Uterine smooth muscle cell (primary cell): ENCODE measurements at places on chromosomes 11 and 22. TPM values are rescaled to one million over a fixed set of nuclear protein-coding genes. Genes with fewer than 3 reads are reported as not detected.

SLC22A12 gene
- total RNA-seq: not detected in 2 replicates

RPL3 gene
- 2,760 and 3,323 TPM in 2 replicates for total RNA-seq

CFAP300 gene
- 5.9 and 7.9 TPM in 2 replicates for total RNA-seq

C11orf21 gene
- total RNA-seq: not detected in 2 replicates

KREMEN1 gene
- 3.1 and 6.6 TPM in 2 replicates for total RNA-seq

OR51E1 gene
- not detected in 2 replicates for total RNA-seq

TMEM86A gene
- 0.11 and 0.25 TPM in 2 replicates for total RNA-seq

TENM4 gene
- 39.2 and 51.9 TPM in 2 replicates for total RNA-seq

KRTAP5-11 gene
- total RNA-seq: not detected in 2 replicates

CALCA gene
- not detected in 2 replicates for total RNA-seq

GGTLC3 gene
- not detected in 2 replicates for total RNA-seq

PTS gene
- total RNA-seq: 58.4 and 86.8 TPM in 2 replicates

SCGB1A1 gene
- total RNA-seq: not detected in 2 replicates

TMPRSS13 gene
- total RNA-seq: under 0.01 TPM in 1 of 2 replicates, not detected in the other

SBF1 gene
- 83.4 and 118 TPM in 2 replicates for total RNA-seq

CASP5 gene
- total RNA-seq: not detected in 2 replicates

PRRG4 gene
- total RNA-seq: 0.12 and 0.22 TPM in 2 replicates

PHF21B gene
- under 0.01 TPM in 1 of 2 replicates, not detected in the other for total RNA-seq

EFCAB6 gene
- 0.55 and 3.6 TPM in 2 replicates for total RNA-seq

NXPE4 gene
- total RNA-seq: not detected in 2 replicates

OR52H1 gene
- total RNA-seq: 0.66 and 1.1 TPM in 2 replicates

ZNF70 gene
- 3.0 and 4.7 TPM in 2 replicates for total RNA-seq

GAB4 gene
- total RNA-seq: not detected in 2 replicates

ELF5 gene
- total RNA-seq: 0.12 TPM in 1 of 2 replicates, not detected in the other

FBXO7 gene
- 46.4 and 47.9 TPM in 2 replicates for total RNA-seq

TOLLIP gene
- 26.8 and 28.4 TPM in 2 replicates for total RNA-seq

SMIM35 gene
- not detected in 2 replicates for total RNA-seq
